ENCODE measurements at places on chromosomes 5 and 9. TPM values are rescaled to one million over a fixed set of nuclear protein-coding genes. Genes with fewer than 3 reads are reported as not detected.

SPAAR gene
- total RNA-seq, result 0.72 TPM

CAMK4 gene
- 0.21 TPM for total RNA-seq

STK32A gene
- total RNA-seq, result 3.3 TPM

TMEM245 gene
- total RNA-seq, result 35.0 TPM

FGF10 gene
- total RNA-seq, result not detected

PCDHGB5 gene
- 5.6 TPM for total RNA-seq

PCDHA12 gene
- 6.1 TPM for total RNA-seq

SMARCA2 gene
- total RNA-seq, result 77.6 TPM

FGF18 gene
- not detected for total RNA-seq

LRRC19 gene
- total RNA-seq, result not detected

PDE6A gene
- 0.22 TPM for total RNA-seq

SOHLH1 gene
- not detected for total RNA-seq

DNA sequence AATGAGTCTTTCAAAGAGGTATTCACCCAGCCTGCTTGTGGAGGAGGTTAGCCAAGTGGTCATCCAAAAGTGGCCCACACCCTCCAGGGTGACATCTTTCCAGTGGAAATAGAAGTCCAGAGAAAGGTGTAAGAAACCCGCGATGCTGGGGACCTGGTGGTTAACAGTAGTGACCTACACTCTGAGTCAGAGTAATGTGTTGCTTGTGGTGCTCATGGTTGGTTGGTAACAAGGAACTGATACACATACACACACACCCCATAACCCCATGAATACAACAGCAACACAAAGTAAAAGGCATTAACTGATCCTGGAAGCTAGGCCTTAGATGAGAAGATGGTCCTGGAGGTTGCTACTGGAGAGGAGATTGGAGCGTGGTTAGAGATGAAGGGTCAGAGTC, 26.9 kb downstream of the MRPS30 start:
- DNase-seq, result no peak

- peak; percentile 80 for DNase-seq
Measured at GRCh38 chr9:25716220-25716872, 38.1 kb upstream of the TUSC1 start.

- no peak for DNase-seq
Measured at GRCh38 chr5:57715296-57715695, 232.7 kb upstream of the ACTBL2 start.

GRCh38 chr5:74497706-74498105, 142.8 kb downstream of the ENC1 start:
- no peak for DNase-seq

DNA sequence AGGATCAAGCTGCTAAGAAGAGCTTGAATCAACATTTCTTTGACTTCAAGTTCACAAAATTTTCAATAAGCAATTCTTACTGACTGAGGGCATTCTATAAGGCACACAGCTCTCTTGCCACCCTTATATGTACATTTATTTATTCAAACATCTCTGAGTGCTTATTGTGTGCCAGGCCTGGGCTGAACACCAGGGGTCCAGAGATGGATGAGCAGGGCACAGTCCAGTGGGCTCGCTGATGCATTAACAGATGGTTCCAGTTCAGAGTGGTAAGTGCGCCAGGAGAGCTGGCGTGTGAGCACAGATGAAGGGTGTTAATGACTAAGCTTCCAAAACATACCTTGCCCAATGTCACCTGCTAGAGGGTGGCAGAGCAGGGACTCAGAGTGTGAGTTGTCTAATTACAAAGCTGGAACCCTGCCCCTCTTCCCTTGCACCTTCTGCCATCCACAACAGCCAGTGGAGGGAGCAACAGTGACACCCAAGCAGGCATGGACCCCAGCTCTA, 24.6 kb downstream of the ALG2 start:
- DNase-seq, result no peak

DNA sequence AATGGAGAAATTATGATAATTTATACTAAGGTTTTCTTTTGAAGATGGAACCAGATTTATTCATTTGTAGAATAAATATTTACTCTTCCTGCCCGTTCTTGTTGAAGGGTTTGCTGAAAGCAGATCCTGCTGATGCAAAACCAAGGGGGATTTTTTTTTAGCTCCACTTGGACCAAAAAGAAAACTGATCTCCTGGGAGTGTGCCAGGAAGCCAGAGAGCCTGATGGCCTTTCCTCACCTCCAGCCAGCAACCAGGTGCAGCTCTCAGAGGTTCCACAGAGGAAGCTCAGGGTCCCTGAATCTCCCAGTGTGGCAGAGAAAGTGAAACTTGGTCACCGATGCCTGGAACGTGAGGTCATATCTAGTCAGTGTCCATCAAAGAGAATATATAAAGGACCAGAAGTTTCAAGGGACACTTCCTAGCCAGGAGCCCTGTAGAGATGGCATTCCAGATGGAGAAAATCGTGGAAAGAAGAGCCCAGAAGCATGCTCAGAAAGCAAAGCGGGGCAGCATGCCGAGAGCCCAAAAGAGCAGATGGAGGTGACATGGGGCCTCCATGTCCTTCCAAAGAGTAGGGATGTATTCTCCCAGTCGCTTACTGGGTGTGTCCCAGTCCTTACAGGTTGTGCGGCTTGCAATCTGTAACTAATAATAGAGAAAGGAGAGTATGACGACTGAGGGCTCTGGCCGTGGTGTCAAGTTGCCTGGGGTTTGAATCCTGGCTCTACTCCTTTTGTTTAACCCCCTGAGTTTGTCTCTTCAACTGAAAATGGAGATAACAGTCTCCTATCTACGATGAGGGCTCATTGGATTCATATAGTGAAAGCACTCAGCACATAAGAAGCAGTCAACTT, 12.2 kb downstream of the AFAP1L1 start:
- DNase-seq, result no peak

DNA sequence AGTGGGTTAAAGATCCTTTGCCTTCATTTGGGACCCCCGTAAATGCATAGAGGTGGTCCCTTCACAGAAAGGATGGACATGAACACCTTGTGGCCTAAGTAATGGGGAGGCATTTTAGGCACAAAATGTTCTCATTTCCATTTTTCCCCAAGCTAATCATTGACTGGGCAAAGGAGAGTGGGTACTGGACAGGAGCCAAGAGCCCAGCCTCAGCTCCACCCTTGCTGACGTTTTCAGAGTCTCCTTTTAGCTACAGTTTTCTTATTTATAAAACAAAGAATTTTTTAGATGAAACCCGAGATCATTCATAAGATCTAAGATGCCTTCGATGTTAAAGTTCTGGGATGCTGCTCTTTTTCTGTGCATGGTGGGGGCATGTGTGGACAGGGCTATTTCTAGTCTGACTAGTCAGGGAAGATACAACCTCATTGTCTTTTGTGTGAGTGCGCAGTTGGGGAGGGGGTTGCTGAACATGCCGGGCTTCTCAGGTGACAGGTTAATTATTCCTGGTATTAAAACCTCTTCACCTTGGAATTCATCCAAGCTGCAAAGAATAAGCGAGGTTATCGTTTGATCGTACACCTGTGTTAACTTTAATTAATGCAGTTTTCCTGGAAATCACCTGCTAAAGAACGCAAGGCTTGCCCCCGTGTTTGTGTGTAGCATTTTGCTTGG, 48.4 kb downstream of the ADAMTS16 start:
- DNase-seq, result no peak

DNA sequence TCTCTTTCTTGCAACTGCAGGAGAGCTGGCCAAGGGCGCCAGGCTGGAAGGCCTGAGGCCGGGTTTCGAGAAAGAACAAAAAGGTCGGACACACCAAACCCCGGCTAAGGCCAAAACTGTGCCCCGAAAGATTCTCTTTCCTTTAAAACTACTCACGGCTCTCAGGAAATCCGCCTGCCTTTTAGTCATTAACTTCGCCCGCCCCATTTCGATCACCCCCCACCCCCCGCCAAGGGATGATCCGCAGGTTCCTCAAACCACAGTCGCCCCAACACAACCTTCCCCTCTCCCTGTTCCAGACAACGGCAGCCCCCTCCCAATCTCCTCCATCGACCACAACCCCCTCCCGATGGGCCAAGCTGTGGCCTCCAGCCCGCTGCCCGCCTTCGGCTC, 536 bp downstream of the FEM1C start:
- DNase-seq, result peak; percentile 61

DNA sequence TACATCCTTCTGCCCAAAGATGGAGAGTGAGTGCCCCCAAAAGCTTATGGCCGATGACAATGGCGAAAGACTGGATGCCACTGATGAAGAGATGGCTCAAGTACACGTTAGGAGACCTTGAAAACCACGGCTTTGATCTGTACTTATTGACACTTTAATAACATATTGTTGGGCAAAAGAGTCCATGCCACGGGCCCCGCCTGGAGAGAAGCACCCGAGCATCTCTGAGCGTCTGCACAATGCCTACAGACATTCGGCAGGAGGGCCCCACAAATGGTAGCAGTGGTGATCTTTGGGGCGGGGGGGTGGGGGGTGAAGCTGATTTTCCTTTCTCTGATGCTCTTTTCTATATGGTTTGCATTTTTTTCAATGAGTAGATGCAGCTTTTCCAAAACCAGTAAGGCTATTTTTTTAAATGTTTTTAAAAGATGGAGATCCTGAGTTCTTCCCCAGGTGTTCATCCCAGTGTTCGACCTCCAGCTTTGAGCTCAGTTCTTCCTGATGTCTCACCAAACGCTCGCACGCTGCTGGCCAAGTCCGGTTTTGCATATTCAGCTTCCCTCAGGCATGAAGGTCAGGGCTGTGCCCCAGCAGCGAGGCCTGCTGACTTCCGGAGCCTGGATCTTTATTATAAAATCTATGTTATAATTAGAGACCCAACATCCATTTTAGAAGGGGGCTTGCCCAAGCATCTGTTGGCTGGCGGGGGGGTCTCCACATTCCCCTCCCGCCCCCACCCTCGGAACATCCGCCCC, 34.3 kb upstream of the BARHL1 start:
- DNase-seq, result no peak

- DNase-seq, result peak; percentile 9
Measured at GRCh38 chr5:124401476-124402143, 344.8 kb downstream of the ZNF608 start.

DNA sequence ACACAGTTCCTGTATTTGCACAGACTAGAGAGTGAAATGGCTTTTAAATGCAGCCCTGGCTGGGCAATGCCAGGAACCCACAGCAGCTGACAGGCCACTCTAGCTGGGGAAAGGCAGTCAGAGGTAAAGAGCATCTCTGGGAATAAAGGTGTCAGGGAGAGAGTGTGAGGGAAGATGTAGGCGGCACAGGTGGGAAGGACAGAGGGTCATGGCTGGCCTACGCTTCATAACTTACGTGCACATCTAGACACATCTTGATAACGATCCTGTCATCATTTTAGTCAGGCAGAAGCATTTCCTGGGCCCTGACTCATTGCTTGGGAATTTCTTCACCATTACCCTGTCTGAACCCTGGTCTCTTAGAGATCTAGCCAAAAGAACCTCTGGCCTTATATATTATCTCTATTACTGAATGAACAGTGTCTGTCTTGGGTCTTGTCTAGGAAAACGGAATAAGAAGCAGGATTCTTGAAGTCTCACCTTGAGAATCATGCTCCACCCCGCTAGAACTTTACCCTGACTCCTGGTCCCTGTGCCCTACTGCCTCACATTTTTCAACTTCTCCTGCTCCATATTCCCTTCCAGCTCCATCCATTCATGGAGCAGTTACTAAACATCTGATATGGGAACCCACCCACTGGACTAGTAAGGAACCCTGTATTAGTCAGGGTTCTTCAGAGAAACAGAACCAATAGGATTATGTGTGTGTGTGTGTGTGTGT, 106.4 kb upstream of the ELL2 start:
- peak; percentile 82 for DNase-seq

DNA sequence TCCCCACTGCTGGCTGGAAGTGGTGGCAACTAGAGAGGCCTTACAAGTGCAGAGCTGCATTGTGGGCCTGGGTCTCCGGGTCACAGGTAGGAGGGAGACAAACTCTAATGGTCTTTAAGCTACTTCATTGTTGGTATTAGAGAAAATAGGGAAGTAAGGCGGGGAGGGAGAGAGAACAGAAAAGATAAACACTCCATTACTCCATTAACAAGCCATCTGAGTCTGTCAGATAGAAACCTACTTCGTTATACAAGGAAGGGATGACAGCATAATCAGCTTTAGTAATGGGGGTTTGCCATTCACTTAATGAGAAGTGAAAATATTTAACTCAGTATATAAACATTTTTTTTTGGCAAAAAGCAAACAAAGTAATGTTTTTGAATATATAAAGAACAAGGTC, 107.4 kb downstream of the TLE1 start:
- no peak for DNase-seq

GRCh38 chr5:110063640-110064602, 374.2 kb downstream of the MAN2A1 start:
- DNase-seq, result no peak

- peak; percentile 70 for DNase-seq
Measured at GRCh38 chr9:28439688-28440087, 866.4 kb upstream of the C9orf72 start.

- DNase-seq, result no peak
Measured at GRCh38 chr5:124262470-124262869, 484.0 kb downstream of the ZNF608 start.

GRCh38 chr5:88734191-88734640, 148.8 kb downstream of the MEF2C start:
- DNase-seq, result no peak

DNA sequence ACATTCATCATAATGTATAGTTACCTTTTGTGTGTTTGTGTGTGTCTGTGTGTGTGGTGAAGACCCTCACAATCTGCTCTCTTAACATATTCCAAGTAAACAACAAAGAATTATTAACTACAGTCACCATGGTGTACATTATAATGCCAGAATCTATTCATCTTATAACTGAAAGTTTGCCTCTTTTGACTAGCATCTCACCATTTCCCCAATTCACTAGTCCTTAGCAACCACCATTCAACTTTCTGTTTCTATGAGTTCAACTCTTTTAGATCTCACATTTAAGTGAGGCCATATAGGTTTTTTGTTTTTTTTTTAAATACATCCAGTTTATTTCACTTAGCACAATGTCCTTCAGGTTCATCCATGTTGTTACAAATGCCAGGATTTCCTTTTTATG, 83.6 kb downstream of the SMC2 start:
- no peak for DNase-seq

DNA sequence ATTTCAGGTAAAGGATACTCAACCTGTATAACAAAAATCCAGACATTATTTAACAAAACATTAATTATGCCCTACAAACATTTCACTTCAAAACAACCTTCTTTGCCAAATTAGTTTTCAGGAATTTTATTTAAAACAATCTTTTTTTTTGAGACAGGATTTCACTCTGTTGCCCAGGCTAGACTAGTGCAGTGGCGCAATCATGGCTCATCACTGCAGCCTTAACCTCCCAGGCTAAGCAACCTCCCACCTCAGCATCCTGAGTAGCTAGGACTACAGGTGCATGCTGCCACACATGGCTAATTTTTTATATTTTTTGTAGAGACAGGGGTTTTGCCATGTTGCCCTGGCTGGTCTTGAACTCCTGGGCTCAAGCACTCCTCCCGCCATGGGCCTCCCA, 3.9 kb downstream of the FNIP1 start:
- DNase-seq, result peak; percentile 38

GRCh38 chr5:15834596-15835245, 334.7 kb downstream of the FBXL7 start:
- DNase-seq, result peak; percentile 52

DNA sequence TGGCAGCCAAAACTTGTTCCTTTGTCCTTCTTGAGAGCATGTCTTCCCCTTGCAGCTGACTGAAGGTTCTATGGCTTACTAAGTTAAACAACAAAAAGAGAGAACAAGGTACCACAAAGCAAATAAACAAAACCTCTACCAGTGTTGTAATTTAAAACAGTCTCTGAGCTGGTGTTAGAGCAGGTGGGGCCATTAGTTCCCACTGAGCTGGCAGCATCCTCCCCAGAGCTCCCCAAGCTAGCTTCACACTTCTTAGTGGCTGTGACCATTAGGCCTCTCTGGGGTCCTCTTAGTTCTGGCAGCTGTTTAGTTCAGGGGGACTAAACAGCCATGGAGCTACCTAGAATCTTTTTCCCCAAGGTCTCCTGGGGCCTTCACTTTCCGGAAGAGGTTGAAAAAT, 128.6 kb upstream of the ELL2 start:
- no peak for DNase-seq
